ENCODE measurements at places on chromosomes 13 and 19.

DNA sequence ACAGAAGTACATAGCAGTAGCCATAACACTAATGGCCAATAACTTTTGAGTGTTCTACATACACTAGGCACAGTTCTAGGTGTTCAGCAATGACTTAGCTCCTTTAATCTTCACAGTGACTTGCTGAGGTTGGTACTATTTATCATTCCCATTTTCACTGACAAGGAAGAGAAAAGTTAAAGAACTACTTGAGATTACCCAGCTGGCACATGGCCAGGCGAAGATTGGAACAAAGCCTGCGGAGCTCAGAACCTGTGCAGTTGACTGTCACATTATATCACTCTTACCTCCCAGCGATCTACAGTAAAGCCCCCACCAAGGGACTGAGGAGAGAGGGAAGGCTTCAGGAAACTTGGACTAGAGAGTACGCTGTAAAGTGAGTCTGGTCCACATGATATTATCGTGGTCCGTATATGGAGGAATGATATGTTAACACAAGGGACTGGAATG lies 42.4 kb upstream of the WDFY2 start:
- DNase-seq, result no peak

- no peak for DNase-seq
These were observed 551.4 kb downstream of the TBC1D4 start for GRCh38 chr13:74930402-74931165.

- no peak for DNase-seq
These were observed 93.3 kb downstream of the PIBF1 start for GRCh38 chr13:72875233-72875632.

GRCh38 chr19:40521276-40521675 lies 54.5 kb downstream of the SPTBN4 start:
- no peak for DNase-seq

DNA sequence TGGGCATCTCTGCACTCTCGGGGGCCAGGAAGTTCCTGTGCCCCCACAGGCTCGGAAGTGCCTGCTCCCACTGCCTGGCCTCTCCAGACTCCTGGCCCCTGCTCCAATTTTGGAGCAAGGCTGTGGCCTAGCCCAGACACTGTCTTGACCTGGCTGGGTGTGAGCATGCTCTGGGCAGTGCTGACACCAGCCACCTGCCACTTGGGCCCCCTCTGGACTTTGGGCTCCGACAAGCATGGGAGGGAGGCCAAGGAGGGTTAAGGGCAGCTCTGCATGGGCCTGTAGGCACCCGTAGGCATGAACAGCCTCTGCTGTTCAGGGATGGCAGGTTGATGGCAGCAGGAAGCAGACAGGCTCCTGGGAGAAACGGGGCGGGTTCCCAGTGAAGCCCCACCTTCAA lies 26.0 kb upstream of the RBM26 start:
- DNase-seq, result no peak

DNA sequence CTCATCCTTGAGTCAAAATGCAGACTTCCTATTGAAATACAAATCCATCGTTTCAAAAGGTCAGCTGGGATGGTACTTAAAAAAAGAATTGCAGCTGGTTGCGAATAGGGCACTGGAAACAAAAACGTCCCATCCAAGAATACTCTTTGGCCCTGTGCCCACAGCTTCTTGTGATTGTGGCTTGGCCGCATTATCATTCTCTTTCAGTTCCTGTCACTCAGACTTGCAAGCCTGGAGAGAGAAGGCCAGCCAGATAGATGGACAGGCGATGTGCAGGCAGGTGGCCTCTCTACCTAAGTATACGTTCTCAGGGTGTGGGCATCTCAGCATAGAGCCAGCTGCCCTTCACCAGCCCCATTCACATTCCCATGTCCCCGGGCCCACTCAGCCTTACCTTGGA lies 208.5 kb upstream of the ZNF536 start:
- DNase-seq, result no peak

- DNase-seq, result peak; percentile 22
These were observed 107.8 kb upstream of the TNFSF11 start for GRCh38 chr13:42466123-42466522.

DNA sequence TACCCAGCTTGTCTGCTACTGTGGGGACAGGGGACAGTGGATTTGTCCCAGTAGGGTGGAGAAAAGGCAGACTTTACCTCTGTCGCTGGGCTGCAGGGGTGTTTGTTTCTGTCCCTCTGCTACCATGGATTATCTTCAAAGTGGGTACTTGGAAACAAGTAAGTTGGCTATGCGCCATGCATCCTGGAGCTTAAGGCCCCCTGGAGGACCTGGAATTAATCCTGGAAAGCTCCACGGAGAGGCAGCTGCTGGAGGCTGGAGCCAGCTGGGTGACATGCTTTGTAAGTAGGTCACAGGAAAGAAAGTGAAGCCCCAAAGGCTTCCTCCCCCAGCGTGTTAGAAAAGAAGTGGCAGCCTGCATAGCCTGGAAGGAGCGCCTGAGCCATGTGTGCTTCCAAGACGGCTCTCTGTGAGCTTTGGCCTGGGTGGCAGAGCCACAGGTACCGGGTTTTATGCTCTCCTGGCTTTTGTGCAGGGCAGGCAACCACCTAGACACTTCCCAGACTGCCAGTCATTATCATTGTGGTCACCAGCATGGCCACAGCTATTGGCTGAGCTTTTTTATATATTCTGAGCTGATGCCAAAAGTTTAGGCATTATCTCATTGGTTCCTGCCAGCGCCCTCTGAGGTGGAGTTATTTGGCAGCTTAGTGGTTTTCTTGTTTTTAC lies 9.5 kb downstream of the B3GLCT start:
- no peak for DNase-seq

- DNase-seq, result no peak
These were observed 99.8 kb downstream of the WDFY2 start for GRCh38 chr13:51684076-51684475.

DNA sequence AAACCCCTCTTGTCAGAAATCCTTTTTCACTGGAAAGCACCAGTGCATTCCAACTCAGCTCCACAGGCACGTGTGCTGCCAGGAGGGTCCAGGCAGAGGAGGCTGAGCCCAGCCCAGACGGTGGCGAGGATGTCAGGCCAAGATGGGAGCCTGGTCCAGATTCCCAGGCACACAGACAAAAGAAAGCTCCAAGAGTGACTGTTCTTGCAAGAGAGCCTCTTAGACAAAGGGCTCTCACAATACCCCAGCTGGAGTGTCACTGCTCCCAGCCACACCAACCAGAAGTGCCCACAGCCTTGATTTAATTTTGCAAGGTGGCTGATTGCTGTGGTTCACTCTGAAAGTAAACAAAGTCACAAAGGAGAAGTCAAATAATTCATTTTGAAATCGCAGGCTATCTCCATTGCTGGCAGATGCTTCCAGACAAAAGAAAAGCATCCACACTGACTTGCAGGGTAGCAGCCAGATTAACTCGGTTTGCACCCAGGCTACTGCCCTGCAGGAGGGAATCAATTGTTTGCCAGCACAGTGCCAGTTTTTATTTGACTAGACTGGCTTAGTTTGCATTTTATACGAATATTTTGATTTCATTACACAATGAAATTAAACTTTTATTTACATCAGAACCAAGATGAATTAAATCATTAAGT lies 95.1 kb downstream of the RAB20 start:
- no peak for DNase-seq

- DNase-seq, result no peak
These were observed 60.1 kb upstream of the F7 start for GRCh38 chr13:113045251-113046127.

GRCh38 chr19:43767818-43768217 lies 13.0 kb downstream of the KCNN4 start:
- DNase-seq, result no peak

GRCh38 chr13:26025196-26025595 lies 26.6 kb downstream of the SHISA2 start:
- DNase-seq, result no peak

- peak; percentile 52 for DNase-seq
These were observed 70.5 kb upstream of the ZNF420 start for GRCh38 chr19:37007587-37008220.

- no peak for DNase-seq
These were observed 224.3 kb upstream of the SOX21 start for GRCh38 chr13:94936633-94937032.

GRCh38 chr19:8500158-8500557 lies 2.3 kb downstream of the PRAM1 start:
- DNase-seq, result no peak
